ENCODE measurements at places on chromosomes 13 and 19. TPM values are rescaled to one million over a fixed set of nuclear protein-coding genes. Genes with fewer than 3 reads are reported as not detected.

- DNase-seq: no peak
Observed at GRCh38 chr19:10735741-10736140, 17.9 kb downstream of the DNM2 start.

The FFAR1 gene
- not detected for total RNA-seq

DNA sequence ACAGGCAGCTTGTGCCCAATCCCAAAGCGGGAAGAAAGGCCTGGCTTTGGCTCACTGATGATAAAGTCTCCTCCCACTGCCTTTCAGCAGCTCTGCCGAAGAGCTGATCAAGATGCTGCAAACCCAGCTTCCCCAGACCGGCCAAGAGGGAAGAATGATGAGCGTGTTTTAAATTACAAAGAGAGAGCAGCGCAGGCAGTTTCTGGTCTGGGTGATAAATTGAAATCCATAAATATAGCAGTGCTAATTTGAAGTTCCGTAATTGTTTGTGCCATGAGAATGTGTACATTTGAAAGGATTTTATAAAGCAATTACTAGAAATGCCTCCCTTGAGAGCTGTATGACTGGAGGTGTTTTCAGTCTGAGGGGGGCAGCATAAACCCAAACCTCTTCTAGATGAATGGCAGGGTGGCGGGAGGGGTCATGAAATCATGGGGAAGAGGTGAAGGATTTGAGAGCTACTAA is 171.8 kb downstream of the STK24 start:
- DNase-seq: no peak

- no peak for DNase-seq
Observed at GRCh38 chr13:48110132-48110868, 15.4 kb upstream of the MED4 start.

- no peak for DNase-seq
Observed at GRCh38 chr13:47241446-47241845, 344.6 kb upstream of the HTR2A start.

DNA sequence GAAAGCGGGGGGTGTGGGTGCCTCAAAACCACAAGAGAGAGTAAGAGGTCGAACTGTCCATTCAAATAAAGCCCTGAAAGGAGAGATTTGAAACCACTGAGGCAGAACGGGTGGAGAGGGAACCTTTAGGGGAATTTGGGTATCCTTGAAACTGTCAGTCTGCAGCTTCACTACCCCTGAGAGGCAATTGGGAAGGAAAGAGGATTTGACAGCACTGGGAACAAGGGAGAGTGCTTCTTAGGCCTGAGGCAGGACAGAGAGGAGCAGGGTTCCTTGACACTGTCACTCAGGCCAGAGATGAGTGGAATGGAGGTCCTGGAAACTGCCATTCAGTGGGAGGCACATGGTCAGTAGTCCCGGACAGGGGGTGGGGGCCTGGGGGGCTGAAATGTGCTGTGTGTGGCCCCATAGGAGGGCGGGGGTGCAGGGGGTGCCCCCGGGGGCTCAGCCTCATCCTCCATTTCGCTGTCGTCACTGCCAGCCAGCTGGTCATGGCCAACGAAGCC is 5.0 kb downstream of the GFY start:
- DNase-seq: no peak

GRCh38 chr19:28731577-28731976 is 481.4 kb downstream of the UQCRFS1 start:
- no peak for DNase-seq

- DNase-seq: no peak
Observed at GRCh38 chr13:113595131-113595530, 10.6 kb downstream of the TFDP1 start.

The PRR20D gene
- not detected for total RNA-seq

- no peak for DNase-seq
Observed at GRCh38 chr13:108225440-108225839, 7.2 kb downstream of the ABHD13 start.

DNA sequence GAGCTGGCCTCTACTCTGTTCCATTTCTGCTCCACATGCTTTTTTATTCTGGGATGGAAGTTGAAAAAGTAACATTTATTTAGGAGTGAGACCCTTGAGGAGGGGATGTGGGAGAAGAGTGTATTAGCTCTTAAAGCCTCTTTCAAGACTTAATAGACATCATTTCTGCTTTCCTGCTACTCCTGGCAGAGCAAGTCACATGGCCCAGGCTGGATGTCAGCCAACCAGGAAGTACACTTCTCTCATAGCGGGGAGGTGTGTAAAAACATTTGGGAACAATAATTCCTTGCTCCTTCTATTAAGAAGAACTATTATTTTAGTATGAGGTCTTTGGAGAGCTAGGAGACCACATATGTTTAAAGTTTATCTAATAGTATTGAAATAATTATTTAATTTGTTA is 40.6 kb upstream of the FAM216B start:
- DNase-seq: no peak

DNA sequence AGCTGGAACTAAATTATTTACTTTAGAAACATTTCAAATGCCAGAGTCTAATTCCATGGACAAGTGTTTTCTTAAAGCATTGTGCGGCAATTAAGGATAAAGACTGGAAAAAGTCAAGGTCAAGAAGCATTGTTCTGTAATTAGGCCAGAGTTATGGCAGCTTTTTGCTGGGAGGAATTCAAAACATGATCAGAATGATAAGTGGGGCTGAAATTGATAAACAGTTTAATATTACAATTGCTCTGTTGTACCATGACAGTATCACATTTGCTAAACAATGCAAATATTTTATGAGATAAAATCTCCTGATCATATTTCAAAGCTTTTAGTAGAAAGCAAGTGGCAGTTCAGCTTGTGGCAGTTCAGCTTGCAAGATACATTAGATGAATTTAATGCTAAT is 513.7 kb downstream of the GPC6 start:
- no peak for DNase-seq

The GJB6 gene
- 0.28 TPM for total RNA-seq

GRCh38 chr13:84931264-84931663 is 868.0 kb downstream of the SLITRK6 start:
- no peak for DNase-seq

- no peak for DNase-seq
Observed at GRCh38 chr19:345320-345879, 804 bp upstream of the MIER2 start.
